ENCODE measurements at places on chromosomes 1 and 21. TPM values are rescaled to one million over a fixed set of nuclear protein-coding genes. Genes with fewer than 3 reads are reported as not detected.

GRCh38 chr1:31714442-31715086 is 10.7 kb upstream of the COL16A1 start:
- H3K27ac ChIP-seq: no peak overlapping the region
- peaks cover 4% of the 10 kb centered on the region for H3K4me1 ChIP-seq
- peak overlapping the region; percentile 50 for H3K4me3 ChIP-seq
- no peaks in the 10 kb centered on the region for H3K36me3 ChIP-seq
- peak; percentile 88 for DNase-seq

GRCh38 chr1:44405798-44406736 is 1.0 kb downstream of the RNF220 start:
- H3K27me3 ChIP-seq: peaks cover 100% of the 10 kb centered on the region
- peaks cover 24% of the 10 kb centered on the region for H3K4me1 ChIP-seq
- peak; percentile 54 for DNase-seq
- H3K36me3 ChIP-seq: no peaks in the 10 kb centered on the region

- H3K27me3 ChIP-seq: no peaks in the 10 kb centered on the region
- no peak overlapping the region for H3K4me3 ChIP-seq
- no peaks in the 10 kb centered on the region for H3K36me3 ChIP-seq
These were observed 15.5 kb downstream of the LEPR start for GRCh38 chr1:65435987-65436386.

DNA sequence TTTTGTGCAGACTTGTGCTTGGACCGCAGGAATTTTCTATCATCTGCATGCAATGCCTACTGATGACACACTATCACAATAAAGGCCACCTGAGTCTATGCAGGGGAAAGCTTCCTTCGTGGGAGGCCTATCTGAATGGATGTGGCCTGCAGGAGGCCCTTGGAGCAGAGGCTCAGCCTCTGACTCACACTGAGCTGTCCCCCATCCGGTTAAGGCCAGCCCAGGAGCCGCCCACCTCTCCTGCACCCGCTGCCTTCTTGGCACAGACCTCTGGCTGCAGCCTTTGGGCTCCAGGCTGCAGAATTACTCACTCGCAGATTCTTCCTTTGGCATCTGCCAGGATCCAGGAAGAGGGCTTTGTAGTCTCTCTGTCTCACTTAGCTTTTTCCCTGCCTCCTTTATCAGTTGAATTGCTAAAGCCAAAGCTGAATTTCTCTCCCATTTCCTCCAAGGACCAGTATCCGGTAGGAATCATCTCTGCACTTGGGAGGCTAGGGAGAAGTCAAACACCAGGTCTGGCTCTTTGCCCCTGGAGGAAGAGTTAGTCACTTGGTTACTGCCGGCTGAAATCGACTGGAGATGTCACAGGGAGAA is 65.1 kb upstream of the JUN start:
- peaks cover 15% of the 10 kb centered on the region for H3K4me1 ChIP-seq
- H3K27me3 ChIP-seq: no peaks in the 10 kb centered on the region

GRCh38 chr1:177355575-177355974 is 184.8 kb downstream of the BRINP2 start:
- DNase-seq: peak; percentile 50
- H3K36me3 ChIP-seq: no peaks in the 10 kb centered on the region
- H3K4me3 ChIP-seq: no peak overlapping the region
- H3K27me3 ChIP-seq: no peaks in the 10 kb centered on the region

DNA sequence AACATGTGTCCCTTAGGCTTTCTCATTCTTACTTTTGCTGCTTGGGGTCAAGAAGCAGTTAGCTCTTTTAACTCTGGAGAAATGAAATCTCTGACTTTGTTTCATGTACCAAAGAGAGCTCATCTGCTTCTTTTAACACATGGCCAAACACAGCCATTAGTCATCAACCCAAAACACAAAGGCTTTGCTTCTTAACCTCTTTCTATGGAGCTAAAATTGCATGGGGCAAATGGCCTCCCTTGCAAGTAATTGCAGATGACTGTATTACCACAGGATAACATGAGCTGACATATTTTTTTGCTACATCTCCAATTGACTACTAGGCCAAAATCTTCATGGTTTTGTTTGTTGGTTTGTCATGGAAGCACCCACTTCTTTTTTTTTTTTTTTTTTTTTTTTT is 300.9 kb downstream of the BRINP3 start:
- H3K4me3 ChIP-seq: no peak overlapping the region
- H3K27me3 ChIP-seq: no peaks in the 10 kb centered on the region
- no peaks in the 10 kb centered on the region for H3K4me1 ChIP-seq
- DNase-seq: no peak

DNA sequence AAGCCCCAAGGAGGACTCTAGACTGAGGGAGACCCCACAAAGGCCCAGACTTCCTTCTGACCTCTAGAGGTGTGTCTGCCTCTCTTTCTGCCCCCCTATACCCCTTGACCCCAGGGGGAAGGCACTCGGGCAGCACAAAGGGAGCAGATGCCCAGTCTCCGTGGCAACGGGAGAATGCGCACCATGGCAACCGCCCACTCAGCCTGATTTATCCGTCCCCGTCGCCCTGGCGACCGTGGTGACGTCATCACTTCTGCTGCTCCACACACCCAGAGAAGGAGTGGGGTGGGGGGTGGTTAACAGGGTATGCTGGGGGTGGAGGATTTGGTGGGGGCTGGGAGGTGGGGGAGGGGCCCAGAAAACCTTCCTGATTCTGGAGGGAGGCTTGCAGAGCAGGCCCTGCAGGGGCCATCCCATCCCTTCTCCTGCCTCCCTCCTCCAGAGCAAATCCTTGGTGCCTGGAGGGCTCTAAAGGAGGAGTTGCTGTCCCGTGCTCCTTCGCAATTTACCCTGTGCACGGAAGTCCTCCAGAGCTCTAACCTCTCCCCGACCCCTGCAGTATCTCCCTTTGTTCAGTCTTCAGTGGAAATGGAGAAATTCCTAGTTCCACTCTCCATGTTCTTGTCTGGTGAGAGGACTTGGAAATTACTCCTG is 6.3 kb downstream of the CELF3 start:
- H3K36me3 ChIP-seq: no peaks in the 10 kb centered on the region
- peak; percentile 89 for DNase-seq
- no peak overlapping the region for H3K27ac ChIP-seq
- H3K27me3 ChIP-seq: no peaks in the 10 kb centered on the region
- H3K4me1 ChIP-seq: peaks cover 5% of the 10 kb centered on the region
- no peak overlapping the region for H3K4me3 ChIP-seq

GRCh38 chr1:101153692-101154091 is 83.1 kb upstream of the S1PR1 start:
- H3K4me3 ChIP-seq: no peak overlapping the region
- no peaks in the 10 kb centered on the region for H3K27me3 ChIP-seq
- no peaks in the 10 kb centered on the region for H3K36me3 ChIP-seq
- DNase-seq: no peak
- no peak overlapping the region for H3K27ac ChIP-seq
- peaks cover 14% of the 10 kb centered on the region for H3K4me1 ChIP-seq

- H3K4me1 ChIP-seq: peaks cover 6% of the 10 kb centered on the region
- no peaks in the 10 kb centered on the region for H3K36me3 ChIP-seq
- H3K27ac ChIP-seq: no peak overlapping the region
- no peak for DNase-seq
These were observed 23.8 kb upstream of the APP start for GRCh38 chr21:26194326-26194725.

DNA sequence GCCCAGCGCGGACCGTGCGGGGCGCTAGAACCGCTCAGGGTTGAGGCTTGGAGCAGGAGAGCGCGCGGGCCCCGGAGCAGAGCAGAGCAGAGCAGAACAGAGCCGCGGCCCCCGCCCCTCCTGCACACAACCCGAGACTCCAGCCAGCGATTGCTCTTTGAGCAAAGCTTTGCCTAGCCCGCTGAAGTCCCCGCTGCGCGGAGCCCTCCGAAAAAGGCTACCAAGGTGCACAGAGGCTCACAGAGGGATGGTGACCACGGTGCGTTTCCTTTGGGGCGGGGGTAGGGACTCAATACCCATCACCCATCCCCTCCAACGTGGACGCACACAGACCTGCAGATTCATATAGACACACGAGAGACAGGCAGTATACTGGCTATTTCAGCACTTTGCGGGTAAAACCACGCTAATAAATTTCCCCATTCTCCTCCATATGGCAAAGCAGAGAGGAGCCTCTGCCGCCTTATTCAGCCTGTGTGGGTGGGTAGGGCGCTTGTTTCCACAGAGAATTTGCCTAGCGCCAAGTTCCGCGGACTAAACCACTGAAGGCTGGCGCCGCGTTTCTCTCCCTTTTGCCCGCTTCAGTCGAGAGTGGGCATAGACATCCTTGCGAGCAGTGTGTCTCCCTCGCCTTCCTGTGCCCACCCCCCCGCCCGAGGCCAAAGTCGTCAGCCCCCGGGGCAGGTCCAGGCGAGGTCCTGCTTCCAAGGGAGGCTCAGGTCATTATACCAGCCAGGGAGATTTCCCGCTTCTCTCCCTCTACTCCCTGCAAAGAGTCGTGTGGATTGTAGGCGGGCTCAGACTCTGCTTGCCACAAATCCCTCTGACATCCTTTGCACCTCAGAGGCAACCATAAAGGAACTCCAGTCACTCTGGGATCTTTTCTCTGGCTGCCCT is 8.5 kb downstream of the HLX start:
- H3K4me1 ChIP-seq: peaks cover 5% of the 10 kb centered on the region
- peak; percentile 76 for DNase-seq
- H3K4me3 ChIP-seq: peak overlapping the region; percentile 2
- no peaks in the 10 kb centered on the region for H3K36me3 ChIP-seq
- H3K27me3 ChIP-seq: peaks cover 100% of the 10 kb centered on the region

GRCh38 chr1:99527078-99527477 is 118.8 kb upstream of the PALMD start:
- H3K27ac ChIP-seq: no peak overlapping the region
- H3K4me3 ChIP-seq: no peak overlapping the region
- DNase-seq: no peak
- H3K36me3 ChIP-seq: no peaks in the 10 kb centered on the region
- no peaks in the 10 kb centered on the region for H3K27me3 ChIP-seq

DNA sequence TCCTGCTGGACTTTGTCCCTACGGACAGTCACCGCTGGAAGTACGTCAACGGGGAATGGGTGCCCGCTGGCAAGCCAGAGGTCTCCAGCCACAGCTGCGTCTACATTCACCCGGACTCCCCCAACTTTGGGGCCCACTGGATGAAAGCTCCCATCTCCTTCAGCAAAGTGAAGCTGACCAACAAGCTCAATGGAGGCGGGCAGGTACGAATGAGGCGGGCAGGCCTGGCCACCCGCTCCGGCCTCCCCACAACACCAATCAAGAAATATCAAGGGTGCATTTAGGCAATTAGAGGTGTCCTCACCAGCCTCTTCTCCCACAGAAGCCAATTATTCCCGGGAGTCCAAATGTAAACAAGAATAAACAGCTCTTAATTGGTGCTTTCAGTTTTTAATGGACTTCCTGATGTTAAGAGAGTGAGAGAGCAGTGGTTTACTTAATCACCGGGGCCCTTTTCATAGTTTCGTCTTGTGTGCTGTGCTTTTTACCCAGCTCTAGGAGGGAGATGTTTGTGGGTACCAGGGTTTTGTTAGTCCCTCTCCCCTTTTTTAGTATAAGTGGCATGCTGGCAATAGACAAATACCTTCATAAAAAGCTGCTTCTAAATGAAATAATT is 10.7 kb downstream of the TBX19 start:
- H3K27me3 ChIP-seq: no peaks in the 10 kb centered on the region
- H3K4me1 ChIP-seq: peaks cover 11% of the 10 kb centered on the region
- no peak overlapping the region for H3K4me3 ChIP-seq
- no peak overlapping the region for H3K27ac ChIP-seq
- DNase-seq: no peak
- H3K36me3 ChIP-seq: no peaks in the 10 kb centered on the region

GRCh38 chr1:3506943-3507342 is 52.5 kb downstream of the ARHGEF16 start:
- H3K4me1 ChIP-seq: no peaks in the 10 kb centered on the region
- no peak overlapping the region for H3K27ac ChIP-seq
- no peak for DNase-seq
- H3K27me3 ChIP-seq: no peaks in the 10 kb centered on the region
- no peaks in the 10 kb centered on the region for H3K36me3 ChIP-seq
- H3K4me3 ChIP-seq: no peak overlapping the region

- peaks cover 21% of the 10 kb centered on the region for H3K4me1 ChIP-seq
- H3K36me3 ChIP-seq: no peaks in the 10 kb centered on the region
- H3K27ac ChIP-seq: no peak overlapping the region
- no peak for DNase-seq
- no peaks in the 10 kb centered on the region for H3K27me3 ChIP-seq
These were observed 110.3 kb downstream of the PTPN14 start for GRCh38 chr1:214441119-214441518.

- H3K4me3 ChIP-seq: no peak overlapping the region
- H3K27me3 ChIP-seq: no peaks in the 10 kb centered on the region
- peaks cover 55% of the 10 kb centered on the region for H3K4me1 ChIP-seq
- no peak for DNase-seq
These were observed 53.6 kb downstream of the SLC45A1 start for GRCh38 chr1:8371372-8371991.

- no peaks in the 10 kb centered on the region for H3K27me3 ChIP-seq
- no peak overlapping the region for H3K4me3 ChIP-seq
- no peak for DNase-seq
These were observed 9.8 kb downstream of the KCNN3 start for GRCh38 chr1:154860156-154860870.

DNA sequence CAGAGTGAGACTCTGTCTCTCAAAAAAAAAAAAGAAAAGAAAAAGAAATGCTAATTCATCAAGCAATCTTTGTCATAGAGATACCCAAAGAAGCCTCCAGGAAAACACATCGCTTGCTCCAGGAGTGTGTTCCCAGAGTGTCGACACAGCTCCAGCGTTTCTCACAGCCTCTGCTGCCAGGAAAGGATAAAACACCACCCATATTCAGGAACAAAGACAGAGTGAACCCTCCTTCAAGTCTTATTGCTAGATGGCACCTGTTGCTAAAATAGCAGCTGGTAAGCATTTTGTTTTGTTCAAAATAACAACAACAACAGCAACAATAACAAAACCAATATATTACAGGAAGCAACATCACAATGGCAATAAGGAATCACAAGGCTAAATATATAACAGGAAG is 3.1 kb downstream of the ILDR2 start:
- peaks cover 37% of the 10 kb centered on the region for H3K27me3 ChIP-seq
- H3K4me1 ChIP-seq: peaks cover 41% of the 10 kb centered on the region
- H3K4me3 ChIP-seq: peak overlapping the region; percentile 4
- H3K27ac ChIP-seq: no peak overlapping the region
- H3K36me3 ChIP-seq: no peaks in the 10 kb centered on the region

GRCh38 chr1:99407018-99407417 is 142.7 kb downstream of the PLPPR4 start:
- no peaks in the 10 kb centered on the region for H3K4me1 ChIP-seq
- H3K27ac ChIP-seq: no peak overlapping the region
- H3K36me3 ChIP-seq: no peaks in the 10 kb centered on the region
- no peaks in the 10 kb centered on the region for H3K27me3 ChIP-seq

GRCh38 chr1:205458777-205459566 is 3.1 kb upstream of the BLACAT1 start:
- peak; percentile 90 for DNase-seq
- H3K36me3 ChIP-seq: no peaks in the 10 kb centered on the region
- no peak overlapping the region for H3K27ac ChIP-seq
- H3K4me1 ChIP-seq: peaks cover 28% of the 10 kb centered on the region

Gene DSCAM
- total RNA-seq: 0.03 TPM

Gene RPL22
- 261 TPM for total RNA-seq

Gene SPATA17
- total RNA-seq: 2.1 TPM

Gene LAD1
- 0.34 TPM for total RNA-seq

Gene LEFTY1
- not detected for total RNA-seq

Gene CA14
- total RNA-seq: 56.4 TPM

Gene FLAD1
- 47.4 TPM for total RNA-seq

Gene DAB1
- 14.6 TPM for total RNA-seq

Gene FRRS1
- total RNA-seq: 4.3 TPM

Gene CR1L
- total RNA-seq: not detected

Gene SDE2
- 29.2 TPM for total RNA-seq

Gene OR6K2
- total RNA-seq: not detected

Gene CBR3
- not detected for total RNA-seq

Gene AUNIP
- total RNA-seq: 17.1 TPM

All from neural progenitor cell (in vitro differentiated cells).